ENCODE measurements at places on chromosomes 7 and 10.

- no peak for DNase-seq
These were observed 6.7 kb upstream of the PILRA start for GRCh38 chr7:100366411-100367250.

GRCh38 chr10:17790651-17791050 lies 18.5 kb upstream of the MRC1 start:
- no peak for DNase-seq

GRCh38 chr7:25216837-25217236 lies 11.4 kb downstream of the NPVF start:
- DNase-seq, result no peak

DNA sequence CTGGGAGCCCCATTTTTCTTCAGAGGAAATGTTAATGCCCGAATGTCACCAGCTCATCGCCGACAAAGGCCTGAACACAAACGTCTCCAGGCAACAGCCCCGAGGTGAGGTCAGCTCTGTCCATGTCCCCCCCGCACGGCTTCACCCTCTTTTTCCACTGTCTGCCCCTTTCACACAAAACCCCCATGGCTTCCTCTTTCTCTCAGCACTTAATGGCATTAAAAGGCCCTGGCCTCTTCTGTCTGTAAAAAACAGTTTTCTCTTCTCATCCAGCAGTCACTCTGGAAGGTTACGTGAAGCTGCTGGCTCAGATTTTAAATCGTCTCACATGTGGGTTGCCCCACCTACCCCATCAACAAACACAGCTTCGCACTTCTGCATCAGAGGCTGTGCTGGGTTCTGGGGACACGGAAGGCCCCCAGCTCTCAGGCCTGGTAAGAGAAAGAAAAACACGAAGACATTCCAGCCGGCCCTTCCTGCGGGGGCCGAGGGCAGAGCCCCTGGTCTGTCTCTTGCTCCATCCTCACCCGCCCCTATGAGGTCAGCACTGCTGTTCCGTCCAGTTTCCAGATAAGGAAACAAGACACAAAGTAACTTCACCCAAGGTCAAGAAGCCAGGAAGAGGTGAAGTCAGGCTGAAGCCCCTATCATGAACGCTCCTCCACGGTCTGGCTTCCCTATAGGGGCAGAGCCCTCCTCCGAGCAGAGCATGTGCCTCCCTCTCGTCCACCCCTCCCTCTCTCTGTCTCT lies 91.1 kb upstream of the PDGFA start:
- DNase-seq, result no peak

DNA sequence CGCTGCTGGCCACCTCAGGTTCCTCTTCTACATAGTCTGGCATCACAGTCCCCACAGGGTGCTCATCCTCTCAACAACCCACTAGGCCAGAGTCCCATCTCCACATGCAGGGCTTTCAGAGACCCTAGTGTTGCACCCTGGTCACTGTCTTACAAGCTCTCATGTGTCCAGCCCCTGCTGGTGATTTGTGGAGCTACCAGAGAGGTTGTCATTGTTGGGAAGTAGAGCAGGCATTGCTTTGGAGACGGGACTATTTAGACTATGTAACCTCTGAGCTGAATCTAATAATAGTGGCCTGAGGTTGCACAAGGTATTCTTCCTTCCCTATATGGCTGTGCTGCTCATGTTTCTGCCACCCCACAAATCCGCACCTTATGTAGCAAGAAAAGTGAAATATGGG lies 135.3 kb upstream of the VWC2 start:
- no peak for DNase-seq

DNA sequence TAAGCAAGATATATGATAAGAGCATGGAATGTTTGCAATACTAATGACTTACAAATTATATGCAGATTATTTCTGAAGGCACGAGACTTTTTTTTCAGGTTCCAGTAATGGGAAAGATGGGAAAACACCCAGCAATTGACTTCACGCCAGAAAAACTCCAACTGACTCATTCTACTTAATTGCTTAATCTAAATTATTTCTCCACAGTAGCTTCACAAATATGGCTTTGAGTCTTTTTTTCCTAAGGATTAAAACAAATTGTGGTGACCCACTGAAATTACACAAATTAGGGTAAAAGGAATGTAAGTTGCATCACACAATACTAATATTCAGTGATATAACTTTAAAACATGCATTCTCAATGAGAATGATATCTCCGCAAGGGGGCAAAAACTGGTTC lies 138.7 kb downstream of the GNAI1 start:
- DNase-seq, result no peak

DNA sequence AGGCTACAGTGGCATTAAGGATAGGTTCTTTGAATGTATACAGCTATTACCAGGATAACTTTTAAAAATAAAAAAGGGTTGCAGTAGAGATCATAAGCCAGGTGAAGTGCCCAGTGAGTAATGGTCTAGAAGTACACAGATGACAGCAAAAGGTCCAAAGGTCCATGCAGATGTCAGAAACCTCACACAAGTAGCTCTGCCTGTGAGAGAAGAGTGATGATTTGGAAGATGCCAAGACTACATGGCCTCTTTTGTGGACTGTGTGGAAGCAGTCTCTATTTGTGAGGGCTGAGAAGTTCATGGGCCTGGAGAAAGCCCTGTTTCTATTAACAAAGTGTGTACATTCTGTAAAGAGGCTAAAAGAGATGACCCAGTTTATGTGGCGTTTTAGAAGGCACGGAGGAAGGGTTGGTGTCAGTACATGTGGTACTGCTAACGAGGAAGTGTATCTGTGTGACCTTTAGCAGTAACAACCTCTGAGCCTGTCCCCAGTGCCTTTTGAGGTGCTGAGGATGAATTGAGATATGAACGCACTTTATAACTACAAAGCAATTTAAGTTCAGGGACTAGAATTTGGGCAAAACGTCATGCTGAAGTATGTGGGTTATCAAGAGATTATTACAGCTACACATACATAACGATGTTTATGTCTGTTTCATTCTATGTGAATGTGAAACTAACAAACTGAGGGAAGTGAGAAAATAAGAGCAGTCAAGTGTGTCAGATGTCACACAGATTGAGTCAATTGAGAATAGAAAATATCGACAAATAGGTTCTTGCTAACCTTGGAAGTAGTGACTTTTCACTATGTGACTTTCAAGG lies 7.6 kb downstream of the CYCS start:
- DNase-seq, result no peak

DNA sequence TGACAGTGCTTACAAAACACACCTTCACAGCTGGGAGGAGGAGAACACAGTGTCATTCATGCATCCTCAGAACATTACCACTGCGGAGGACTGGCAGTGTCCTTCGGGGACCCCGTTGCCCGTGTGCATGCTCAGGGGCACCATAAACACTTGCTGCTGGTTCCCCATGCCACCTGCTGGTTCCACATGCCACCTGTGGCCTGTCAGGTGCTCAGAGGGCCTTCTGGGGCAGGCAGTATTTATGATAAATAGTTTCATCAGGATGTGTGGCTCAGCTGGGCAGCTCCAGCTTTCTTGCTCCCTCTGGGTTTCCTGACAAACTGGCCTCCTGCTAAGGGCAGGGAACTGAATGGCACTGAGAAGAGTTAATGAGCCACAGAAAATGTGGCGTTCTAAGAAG lies 32.1 kb downstream of the CELF2 start:
- DNase-seq, result no peak

DNA sequence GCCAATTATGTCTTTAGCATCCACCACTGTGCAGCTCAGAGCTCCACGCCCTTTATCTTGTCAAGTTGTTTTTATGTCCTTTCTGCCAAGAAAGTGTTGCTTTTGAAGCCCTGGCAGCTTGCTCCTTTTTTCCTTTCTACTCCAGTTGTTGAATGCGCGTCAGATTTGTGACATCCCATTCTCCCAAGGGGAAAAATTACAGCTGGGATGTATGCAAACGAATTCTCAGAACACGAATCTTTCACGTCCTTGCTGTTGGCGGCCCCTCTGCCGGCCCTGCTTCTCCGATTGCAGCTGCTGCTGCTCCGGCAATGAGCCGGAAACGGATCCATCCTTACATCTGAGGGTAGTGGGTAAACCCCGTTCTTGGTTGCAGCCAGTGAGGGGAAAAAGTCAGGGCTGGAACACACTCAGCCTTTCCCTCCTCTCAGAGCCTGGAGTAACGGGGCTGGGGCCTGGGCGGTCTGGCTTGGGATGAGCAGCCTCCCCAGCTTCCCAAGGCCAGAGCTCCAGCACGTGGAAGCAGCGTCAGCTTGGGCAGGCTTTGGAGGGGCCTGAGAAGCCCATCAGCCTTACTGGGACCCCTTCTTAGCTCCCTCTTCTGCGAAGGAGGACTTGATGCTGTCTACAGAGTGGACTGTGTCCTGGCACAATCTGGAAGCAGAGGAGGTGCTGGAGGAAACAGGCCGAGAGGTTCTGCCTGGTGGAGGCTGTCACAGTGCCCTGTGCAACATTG lies 79.0 kb upstream of the CHST15 start:
- no peak for DNase-seq

DNA sequence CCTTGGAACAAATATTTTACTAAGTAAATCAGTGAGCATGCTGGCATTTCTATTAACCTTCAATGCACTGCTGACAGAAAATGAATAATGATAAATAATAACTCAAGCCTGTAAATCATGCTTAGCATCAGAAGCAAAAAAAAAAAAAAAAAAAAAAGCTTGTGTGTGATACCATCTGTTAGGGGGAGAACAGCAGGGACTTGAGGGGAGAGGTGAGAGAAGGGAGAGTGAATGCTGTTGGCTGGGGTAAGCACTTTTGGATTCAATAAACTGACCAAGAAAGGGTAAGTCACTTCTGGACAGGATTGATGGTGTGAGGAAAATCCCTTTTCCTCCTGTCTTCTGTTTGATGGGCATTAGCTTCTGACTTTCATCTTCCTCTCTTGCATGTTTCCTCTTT lies 996.4 kb downstream of the KCNMA1 start:
- no peak for DNase-seq

GRCh38 chr10:121099592-121099991 lies 248.4 kb downstream of the WDR11 start:
- peak; percentile 15 for DNase-seq

GRCh38 chr10:126049759-126050700 lies 153.7 kb downstream of the FANK1 start:
- no peak for DNase-seq

GRCh38 chr10:97810446-97810845 lies 38.6 kb upstream of the SFRP5 start:
- no peak for DNase-seq

DNA sequence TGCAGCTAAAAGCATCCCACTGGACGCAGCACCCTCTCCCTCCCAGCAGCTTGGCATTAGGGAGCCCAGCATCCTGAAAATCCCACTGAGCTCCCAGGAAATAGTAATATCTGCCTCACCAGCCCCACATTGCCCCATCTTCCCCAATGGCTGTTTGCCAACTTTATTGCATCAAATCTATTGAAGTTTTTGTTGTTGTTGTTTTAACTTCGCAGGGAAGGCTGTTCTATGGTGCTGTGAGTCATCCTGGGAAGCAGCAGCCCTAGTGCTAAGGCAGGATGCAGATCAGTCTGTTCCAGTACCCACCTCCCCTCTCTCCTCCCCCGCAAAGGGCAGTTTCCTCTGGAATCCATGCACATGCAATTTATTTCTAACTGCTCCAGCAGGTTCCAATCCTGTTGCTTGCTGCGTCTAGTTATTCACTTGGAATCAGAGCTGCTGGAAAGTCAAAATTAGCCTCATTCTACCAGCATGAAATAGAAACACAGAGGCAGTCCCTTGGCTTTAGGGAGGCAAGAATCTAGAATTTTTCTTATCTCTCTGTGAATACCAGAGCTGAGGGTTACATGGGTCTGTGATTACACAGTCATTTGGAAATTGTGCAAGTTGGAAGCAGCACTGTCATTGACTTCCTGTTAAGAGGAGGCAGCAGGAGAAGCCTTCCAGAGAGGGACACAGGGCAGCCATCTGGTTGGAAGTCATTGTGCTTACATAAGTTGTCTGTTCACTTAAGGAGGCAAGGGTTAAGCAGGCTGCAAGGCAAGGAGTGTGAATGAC lies 115.9 kb upstream of the CACUL1 start:
- no peak for DNase-seq

GRCh38 chr10:44725404-44725803 lies 185.7 kb upstream of the TMEM72 start:
- DNase-seq, result no peak

DNA sequence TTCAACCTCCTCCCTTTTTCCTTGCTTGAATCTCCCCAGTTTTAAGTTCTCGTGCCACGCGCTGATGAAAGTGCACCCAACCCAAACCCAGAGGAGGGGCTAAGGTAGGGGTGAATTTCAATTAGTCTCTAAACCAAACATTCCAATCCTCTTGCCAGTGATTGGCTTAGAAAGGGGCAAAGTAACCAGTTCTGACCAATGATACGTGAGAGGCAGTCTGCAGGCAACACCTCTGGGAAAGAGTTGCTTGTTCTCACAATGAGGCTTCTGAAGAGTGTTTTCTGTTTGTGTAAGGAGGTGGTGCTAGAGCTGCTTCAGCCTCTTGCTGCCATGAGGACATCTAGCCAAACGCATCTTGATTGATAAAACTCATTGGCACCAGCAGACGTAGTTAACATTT lies 21.8 kb downstream of the SLC35G1 start:
- DNase-seq, result no peak

DNA sequence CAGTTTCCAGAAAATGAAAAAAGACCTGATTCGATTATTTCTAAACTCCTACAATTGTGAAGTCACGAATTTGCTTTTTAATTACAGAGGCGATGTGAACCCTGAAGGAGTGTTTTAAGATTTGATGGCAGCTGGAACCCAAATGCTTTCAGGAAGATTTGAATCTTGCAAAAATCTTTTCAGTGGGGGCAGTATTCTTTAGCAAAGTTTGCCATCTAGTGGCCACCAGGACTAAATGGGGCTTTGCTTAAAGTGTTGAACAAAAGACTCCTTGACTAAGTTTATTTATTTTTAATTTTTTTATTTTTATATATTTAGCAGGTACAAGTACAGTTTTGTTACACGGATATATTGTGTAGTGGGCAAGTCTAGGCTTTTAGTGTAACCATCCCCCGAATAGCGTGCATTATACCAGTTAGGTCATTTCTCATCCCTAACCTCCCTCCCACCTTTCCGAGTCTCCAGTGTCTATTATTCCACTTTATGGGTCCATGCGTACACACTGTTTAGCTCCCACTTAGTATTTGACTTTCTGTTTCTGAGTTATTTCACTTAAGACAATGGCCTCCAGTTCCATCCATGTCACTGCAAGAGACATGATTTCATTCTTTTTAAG lies 98.8 kb downstream of the CACNB2 start:
- DNase-seq, result peak; percentile 36

DNA sequence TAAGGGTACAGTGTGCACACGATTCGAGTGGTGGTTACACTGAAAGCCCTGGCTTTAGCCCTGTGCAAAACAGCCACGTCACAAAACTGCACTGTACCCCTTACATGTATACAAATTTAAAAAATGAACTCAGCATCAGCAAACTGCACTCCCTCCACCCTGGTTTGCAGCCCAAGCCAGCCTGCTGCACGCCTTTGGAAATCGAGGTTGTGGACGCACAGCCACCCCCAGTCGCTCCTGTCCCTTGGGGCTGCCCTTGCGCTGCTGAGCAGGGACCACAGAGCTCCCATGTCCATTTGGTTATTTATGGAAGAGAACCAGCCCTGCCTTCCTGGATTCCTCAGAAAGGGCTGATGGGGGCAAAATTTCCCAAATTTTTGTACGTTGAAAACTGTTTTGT lies 98.8 kb downstream of the INPP5A start:
- no peak for DNase-seq

All from HuH-7 (cell line).